ENCODE measurements at places on chromosomes 5 and 9.

GRCh38 chr5:66442951-66443445 lies 153.2 kb upstream of the MAST4 start:
- no peak for DNase-seq

DNA sequence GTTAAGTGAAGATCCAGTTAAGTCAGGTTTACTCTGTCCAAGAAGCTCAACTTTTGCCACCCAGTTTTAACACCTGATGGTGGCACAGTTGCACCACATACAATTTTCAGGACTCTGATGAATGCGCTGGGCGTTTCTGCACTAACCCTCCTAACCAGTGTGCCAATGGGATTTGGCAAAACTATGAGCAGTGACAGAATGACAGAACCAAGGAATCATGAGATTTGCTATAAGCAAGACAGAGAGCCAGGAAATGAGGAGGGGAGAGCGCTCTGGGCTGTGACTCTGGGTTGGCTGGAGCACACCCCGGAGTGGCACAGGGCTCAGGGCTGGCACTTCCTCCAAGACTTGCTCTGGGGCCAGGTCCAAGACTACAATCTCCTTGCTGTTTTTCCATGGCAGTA lies 84.1 kb downstream of the SH3PXD2B start:
- no peak for DNase-seq

- no peak for DNase-seq
Observed at GRCh38 chr5:81545911-81546310, 152.0 kb upstream of the ACOT12 start.

GRCh38 chr5:73691302-73692080 lies 65.5 kb downstream of the ARHGEF28 start:
- no peak for DNase-seq

DNA sequence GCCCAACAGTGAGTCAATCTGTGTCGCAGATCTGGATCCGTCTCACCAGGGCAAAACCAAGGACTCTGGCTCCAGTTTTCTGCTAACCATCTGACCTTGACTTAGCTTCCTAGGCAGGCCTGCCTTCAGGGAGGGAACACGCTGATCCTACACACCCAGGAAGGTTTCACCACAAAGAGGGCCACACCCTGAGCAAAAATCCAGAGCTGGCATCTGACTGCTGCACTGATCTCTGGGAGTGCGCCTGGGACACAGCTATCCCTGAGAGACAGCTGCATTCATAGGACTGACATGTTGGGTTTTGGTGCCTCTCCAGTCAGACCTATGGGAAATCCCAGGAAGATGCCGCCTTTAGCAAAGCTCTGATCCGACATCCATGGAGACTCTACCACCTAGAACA lies 47.5 kb downstream of the CDK5RAP2 start:
- no peak for DNase-seq

GRCh38 chr5:109126481-109126880 lies 283.3 kb downstream of the PJA2 start:
- DNase-seq = no peak

- DNase-seq = no peak
Observed at GRCh38 chr5:149667084-149667828, 62.9 kb upstream of the PPARGC1B start.

DNA sequence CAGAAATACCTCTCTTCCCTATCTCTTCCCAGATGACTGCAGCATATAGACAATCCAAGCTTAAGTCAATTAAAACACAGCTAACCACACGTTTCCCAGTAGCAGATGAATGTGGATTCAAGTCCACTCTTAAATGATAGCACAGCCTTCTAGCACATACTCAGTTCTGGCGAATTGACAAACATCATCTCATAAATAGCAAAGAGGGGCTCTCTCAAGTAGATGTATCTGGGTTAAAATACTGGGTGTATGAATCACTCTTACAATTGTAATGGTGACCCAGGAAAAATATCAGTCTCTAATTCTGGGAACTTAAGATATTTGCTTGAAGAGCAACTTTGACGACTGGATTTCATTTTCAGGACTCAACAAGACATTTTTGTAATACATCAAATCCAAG lies 67.0 kb upstream of the HAPLN1 start:
- DNase-seq = no peak

DNA sequence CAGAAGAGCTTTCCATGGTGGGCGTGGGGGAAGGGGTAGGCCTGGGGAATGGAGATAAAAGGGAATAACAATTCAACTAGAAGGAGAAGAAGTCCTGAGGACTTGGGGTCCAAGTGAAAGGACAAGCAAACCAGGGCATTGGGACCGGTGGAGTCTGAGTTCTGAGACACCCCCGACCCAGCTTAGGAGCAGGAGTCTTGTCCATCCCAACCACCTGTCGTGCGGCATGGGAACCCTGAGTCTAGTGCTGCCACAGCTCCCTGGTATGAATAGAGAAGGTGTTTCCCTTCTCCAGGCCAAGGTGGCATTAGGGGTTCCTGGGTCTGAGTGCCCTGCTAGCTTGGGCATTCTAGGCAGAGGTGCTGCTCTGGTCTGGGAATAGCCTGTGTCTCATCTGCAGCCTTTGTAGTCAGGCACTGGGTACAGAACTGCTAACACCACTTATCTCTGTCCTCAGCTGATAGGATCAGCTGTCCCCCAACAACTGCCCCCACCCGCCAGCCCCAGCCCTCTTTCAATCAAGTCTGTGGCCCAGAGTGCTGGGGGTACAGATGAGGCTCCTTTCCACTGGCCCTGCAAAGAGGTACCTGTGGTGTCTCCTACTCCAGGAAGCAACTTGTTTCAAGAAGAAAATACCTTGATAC lies 9.9 kb downstream of the HNRNPAB start:
- no peak for DNase-seq

DNA sequence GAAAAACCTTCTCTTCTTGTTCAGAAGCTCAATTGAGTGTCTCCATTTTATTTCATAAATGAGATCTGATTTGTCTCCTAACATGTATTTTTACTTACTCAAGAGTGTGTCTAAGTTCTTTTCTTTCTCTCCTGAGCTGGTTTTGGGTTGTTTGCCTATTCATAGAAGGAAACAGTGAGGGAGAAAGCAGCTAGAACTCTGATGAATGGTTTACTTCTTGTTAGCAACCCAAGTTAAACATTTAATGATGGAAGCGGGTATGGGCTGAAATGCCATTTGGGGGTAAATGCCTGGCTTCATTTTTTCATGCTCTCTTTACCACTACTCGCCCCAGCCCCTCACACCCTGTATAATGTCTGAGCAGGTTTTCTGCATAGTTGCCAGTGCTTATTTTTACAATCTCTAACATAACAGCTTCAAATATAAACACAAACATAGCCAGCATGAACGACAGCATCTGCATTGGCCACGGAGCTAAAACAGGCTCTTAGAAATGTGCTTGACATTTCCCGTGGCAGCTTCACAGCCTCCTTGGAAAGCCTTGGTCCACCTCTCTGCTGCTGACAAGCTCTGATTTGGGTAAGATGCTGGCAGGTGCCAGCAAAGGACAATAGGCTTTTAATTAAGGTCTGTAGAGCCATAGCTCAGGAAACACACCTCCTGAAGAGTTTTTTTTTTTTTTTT lies 321.1 kb downstream of the ARHGEF28 start:
- no peak for DNase-seq

All from NCI-H1105 (cell line).